ENCODE measurements at places on chromosomes 6 and 20. TPM values are rescaled to one million over a fixed set of nuclear protein-coding genes. Genes with fewer than 3 reads are reported as not detected.

ADGRF4 gene
- total RNA-seq: not detected

RSPO4 gene
- total RNA-seq: not detected

GRCh38 chr20:48942730-48943129, 21.2 kb downstream of the ARFGEF2 start:
- DNase-seq: no peak
- peaks cover 5% of the 10 kb centered on the region for H3K4me1 ChIP-seq

MLIP gene
- total RNA-seq: not detected

DNA sequence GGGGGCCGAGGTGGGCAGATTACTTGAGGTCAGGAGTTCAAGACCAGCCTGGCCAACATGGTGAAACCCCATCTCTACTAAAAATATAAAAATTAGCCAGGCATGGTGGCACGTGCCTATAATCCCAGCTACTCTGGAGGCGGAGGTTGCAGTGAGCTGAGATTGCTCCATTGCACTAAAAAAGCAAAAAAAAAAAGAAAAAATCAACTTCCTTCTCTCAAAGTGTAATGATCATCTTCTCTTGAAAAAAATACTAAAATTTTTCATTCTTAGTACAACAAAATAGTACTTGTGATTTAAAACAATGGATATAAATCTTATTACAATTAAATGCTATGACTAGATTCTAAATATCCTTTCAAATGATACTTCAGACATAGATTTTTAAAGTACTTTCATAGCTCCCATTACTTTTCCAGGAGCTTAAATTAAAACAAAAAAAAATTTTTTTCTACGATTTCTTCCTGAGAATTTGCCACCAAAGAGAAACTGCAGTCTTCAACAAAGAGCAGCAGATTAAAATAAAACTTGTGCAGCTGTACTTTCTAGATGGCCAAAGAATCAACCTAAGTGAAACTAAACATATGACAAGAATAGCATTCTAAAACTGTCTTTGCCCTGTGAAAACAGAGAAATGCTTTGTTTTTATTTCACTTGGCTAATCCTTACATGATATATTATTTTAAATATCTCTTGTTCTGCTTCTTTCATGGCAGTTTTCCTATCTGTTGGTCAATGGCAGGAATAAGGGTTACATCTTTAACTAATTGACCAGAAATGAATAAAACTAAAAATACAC, 75.2 kb downstream of the MAP3K5 start:
- H3K27ac ChIP-seq: no peak overlapping the region
- H3K36me3 ChIP-seq: peaks cover 36% of the 10 kb centered on the region
- no peak overlapping the region for H3K4me3 ChIP-seq
- no peak for DNase-seq
- H3K27me3 ChIP-seq: no peaks in the 10 kb centered on the region
- peaks cover 30% of the 10 kb centered on the region for H3K4me1 ChIP-seq

- no peak for DNase-seq
- H3K4me1 ChIP-seq: peaks cover 8% of the 10 kb centered on the region
- no peaks in the 10 kb centered on the region for H3K36me3 ChIP-seq
Measured at GRCh38 chr20:31859266-31859997, 10.9 kb downstream of the DUSP15 start.

TCP11 gene
- not detected for total RNA-seq

NKAIN4 gene
- not detected for total RNA-seq

ZKSCAN4 gene
- total RNA-seq: 4.6 TPM

DNA sequence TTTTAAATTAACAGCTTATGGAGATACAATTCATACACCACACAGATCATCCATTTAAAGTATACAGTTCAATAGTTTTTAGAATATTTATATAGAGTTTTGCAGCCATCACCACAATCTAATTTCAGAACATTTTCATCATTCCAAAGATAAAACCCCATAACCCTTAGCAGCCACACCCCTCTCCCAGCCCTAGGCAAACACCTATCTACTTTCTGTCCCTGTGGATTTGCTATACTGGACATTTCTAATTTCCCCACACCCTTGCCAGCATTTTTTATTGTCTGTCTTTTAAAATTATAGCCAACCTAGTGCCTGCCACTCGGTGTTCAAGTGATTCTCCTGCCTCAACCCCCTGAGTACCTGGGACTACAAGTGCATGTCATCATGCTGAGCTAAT, 23.0 kb upstream of the AKAP7 start:
- H3K27me3 ChIP-seq: peaks cover 11% of the 10 kb centered on the region
- peaks cover 1% of the 10 kb centered on the region for H3K4me1 ChIP-seq
- H3K27ac ChIP-seq: no peak overlapping the region

SPATS1 gene
- not detected for total RNA-seq

NCOA5 gene
- 27.5 TPM for total RNA-seq

- peak overlapping the region; percentile 93 for H3K4me3 ChIP-seq
- H3K27ac ChIP-seq: peak overlapping the region; percentile 85
- H3K36me3 ChIP-seq: peaks cover 53% of the 10 kb centered on the region
- DNase-seq: no peak
Measured at GRCh38 chr6:28922004-28922820, 1.6 kb downstream of the TRIM27 start.

DNA sequence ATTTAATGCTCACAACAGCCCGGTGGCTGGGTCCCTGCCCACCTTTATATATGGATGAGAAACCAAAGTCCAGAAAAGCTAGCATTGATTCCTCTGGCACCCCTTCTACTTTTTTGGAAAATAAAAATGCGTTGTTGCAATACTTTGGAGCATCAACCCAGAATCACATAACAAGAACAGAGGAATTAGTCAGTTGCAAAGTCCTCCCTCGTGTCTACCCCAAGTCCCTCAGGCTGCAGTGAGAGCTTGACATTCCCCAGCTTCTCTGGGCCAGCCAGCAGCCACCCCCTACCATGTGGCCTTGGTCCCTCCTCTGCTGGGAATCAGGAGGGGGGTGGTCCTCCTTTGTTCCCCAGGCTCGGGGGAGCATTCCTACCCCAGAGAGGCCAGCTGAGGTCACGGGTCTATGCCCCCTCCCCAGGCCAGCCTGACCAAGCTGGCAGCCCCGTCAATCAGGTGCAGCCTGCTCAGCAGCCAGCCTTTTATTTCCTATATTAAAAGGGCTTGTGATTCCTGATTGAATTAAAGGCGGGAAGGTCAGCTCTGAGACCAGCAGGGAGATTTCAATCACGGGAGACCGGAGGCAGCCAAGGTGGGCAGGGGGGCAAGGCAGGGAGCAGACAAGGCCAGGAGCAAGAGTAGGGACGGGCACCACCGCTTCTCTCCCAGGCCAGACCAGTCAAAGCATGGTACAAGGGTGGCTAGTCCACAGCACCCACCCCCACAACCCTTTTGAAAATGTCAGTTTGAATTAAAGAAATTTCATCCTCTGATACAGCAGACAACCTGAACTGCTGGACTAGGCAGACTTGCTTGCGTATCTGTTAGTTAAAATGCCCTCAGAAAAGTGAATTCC, 158.9 kb downstream of the MRPL14 start:
- no peak overlapping the region for H3K27ac ChIP-seq
- no peaks in the 10 kb centered on the region for H3K36me3 ChIP-seq
- peaks cover 7% of the 10 kb centered on the region for H3K27me3 ChIP-seq
- DNase-seq: no peak
- H3K4me3 ChIP-seq: no peak overlapping the region

SERINC1 gene
- total RNA-seq: 46.4 TPM

NT5E gene
- total RNA-seq: 15.4 TPM

PRDM1 gene
- 52.3 TPM for total RNA-seq

- no peak overlapping the region for H3K27ac ChIP-seq
- H3K4me1 ChIP-seq: peaks cover 24% of the 10 kb centered on the region
- no peak overlapping the region for H3K4me3 ChIP-seq
- DNase-seq: no peak
Measured at GRCh38 chr6:52310932-52311331, 26.4 kb upstream of the MCM3 start.

DNA sequence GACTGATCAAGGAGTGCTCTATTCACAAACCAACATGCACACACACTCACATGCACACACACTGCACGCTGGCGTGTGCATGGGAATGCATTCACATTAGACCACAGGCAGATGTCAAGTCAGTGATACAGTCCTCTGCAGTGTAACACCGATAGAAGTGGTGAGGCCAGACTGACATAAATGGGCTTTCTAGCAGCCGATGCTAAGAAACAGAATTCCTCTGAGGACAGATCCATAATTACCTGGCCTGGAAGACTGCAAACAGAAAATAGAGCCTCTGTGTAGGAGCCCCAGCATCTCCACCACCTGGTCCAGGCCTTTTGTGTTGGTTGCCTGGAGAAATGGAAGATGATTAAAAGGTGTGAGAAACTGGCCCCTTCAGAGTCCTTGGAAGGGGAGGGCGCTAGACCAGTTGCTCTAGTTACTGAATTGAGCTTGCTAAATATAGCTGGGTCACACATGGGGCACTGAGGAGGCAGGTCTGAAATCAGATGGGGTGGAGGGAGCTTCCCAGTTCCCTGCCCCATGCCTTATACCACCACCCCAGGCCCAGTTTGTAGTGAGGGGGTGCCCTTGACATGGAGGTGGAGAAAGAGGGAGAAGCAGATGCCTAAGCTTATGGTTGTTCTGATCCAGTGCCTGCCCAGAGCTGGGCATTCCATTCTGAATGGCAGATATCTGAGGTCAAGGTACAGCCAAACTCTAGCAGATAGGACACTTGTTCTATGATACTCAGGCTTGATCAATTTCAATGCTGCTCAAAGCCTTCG, 233.8 kb downstream of the LRFN2 start:
- no peak overlapping the region for H3K27ac ChIP-seq
- no peaks in the 10 kb centered on the region for H3K27me3 ChIP-seq
- no peaks in the 10 kb centered on the region for H3K36me3 ChIP-seq
- H3K4me1 ChIP-seq: peaks cover 3% of the 10 kb centered on the region
- no peak for DNase-seq
- no peak overlapping the region for H3K4me3 ChIP-seq

TGM2 gene
- not detected for total RNA-seq

TRIM15 gene
- 0.41 TPM for total RNA-seq

RHAG gene
- not detected for total RNA-seq

FNDC1 gene
- total RNA-seq: not detected

TBC1D32 gene
- 6.6 TPM for total RNA-seq

PSORS1C1 gene
- not detected for total RNA-seq

GRCh38 chr6:106490974-106491373, 130.5 kb downstream of the CRYBG1 start:
- H3K4me1 ChIP-seq: peaks cover 4% of the 10 kb centered on the region
- peaks cover 5% of the 10 kb centered on the region for H3K27me3 ChIP-seq
- DNase-seq: no peak
- H3K27ac ChIP-seq: no peak overlapping the region

DNA sequence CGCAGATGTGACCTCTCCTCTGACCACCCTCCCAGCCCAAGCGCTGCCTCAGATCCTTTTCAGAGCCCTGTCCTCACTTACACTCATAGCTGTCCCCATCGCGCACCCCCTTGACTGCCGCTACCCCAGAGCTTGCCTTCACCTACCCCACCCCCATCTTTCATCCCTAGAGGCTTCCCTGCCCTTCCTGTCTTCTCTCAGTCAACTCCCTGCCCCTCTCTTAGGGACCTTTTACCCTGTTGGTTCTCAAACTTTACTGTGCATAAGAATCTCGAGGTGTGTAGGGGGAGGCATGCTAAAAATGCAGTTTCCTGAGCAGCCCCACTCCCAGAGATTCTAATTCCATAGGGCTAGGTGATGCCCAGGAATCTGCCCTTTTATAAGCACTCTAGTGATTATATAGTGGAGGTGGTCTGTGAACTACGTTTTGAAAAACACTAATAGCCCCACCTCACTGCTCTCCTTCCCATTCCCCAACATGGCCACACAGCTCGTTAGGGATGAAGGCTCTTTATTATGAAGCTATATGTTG, 725 bp downstream of the TM9SF4 start:
- H3K27me3 ChIP-seq: peaks cover 3% of the 10 kb centered on the region
- peak overlapping the region; percentile 95 for H3K4me3 ChIP-seq
- peak overlapping the region; percentile 99 for H3K27ac ChIP-seq

GRCh38 chr6:11908436-11909105, 103.5 kb upstream of the HIVEP1 start:
- DNase-seq: no peak
- H3K27ac ChIP-seq: no peak overlapping the region
- H3K4me1 ChIP-seq: peaks cover 19% of the 10 kb centered on the region
- no peaks in the 10 kb centered on the region for H3K36me3 ChIP-seq

SLC22A2 gene
- not detected for total RNA-seq

- DNase-seq: peak; percentile 34
- peaks cover 1% of the 10 kb centered on the region for H3K4me1 ChIP-seq
- no peak overlapping the region for H3K27ac ChIP-seq
- H3K27me3 ChIP-seq: peaks cover 33% of the 10 kb centered on the region
- H3K4me3 ChIP-seq: no peak overlapping the region
Measured at GRCh38 chr20:63178889-63179686, 36.8 kb downstream of the YTHDF1 start.

GRCh38 chr20:38676576-38676975, 47.7 kb upstream of the SLC32A1 start:
- H3K36me3 ChIP-seq: no peaks in the 10 kb centered on the region
- peaks cover 32% of the 10 kb centered on the region for H3K27me3 ChIP-seq
- no peak overlapping the region for H3K4me3 ChIP-seq
- no peak overlapping the region for H3K27ac ChIP-seq

DNA sequence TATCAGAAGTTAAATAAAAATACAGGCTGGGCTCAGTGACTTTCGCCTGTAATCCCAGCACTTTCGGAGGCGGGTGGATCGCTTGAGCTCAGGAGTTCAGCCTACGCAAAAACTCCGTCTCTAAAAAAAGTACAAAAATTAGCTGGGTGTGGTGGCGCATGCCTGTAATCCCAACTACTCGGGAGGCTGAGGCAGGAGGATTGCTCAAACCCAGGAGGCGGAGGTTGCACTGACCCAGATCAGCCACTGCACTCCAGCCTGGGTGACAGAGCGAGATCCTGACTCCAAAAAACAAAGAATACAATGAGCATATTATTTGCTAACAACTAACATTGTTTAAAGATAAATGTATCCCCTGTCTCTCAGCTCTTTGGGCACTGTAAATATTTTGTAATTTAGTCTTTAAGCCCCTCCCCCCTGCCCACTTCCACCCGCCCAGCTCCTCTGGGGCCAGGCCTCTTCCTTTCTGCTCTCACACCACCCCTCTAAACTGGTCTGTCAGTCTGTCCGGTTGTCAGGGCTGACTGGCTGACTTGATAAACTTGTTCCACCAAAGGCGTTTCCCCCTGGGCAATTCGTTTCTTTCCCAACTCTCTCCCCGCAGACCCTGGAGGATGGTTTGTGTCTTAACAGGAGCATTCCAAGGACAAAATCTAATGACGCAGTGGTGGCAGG, 62.4 kb upstream of the QKI start:
- H3K4me1 ChIP-seq: no peaks in the 10 kb centered on the region
- no peak overlapping the region for H3K27ac ChIP-seq
- H3K4me3 ChIP-seq: no peak overlapping the region
- H3K27me3 ChIP-seq: no peaks in the 10 kb centered on the region
- DNase-seq: no peak

- H3K27ac ChIP-seq: peak overlapping the region; percentile 98
- H3K4me3 ChIP-seq: no peak overlapping the region
- H3K4me1 ChIP-seq: peaks cover 64% of the 10 kb centered on the region
- no peak for DNase-seq
- no peaks in the 10 kb centered on the region for H3K27me3 ChIP-seq
- peaks cover 79% of the 10 kb centered on the region for H3K36me3 ChIP-seq
Measured at GRCh38 chr20:50562262-50562701, 52.1 kb downstream of the PTPN1 start.

GRCh38 chr20:16595376-16595775, 22.1 kb upstream of the KIF16B start:
- peaks cover 15% of the 10 kb centered on the region for H3K27me3 ChIP-seq
- H3K4me3 ChIP-seq: no peak overlapping the region
- no peaks in the 10 kb centered on the region for H3K4me1 ChIP-seq
- H3K36me3 ChIP-seq: no peaks in the 10 kb centered on the region
- H3K27ac ChIP-seq: no peak overlapping the region
- no peak for DNase-seq

DSTN gene
- 64.3 TPM for total RNA-seq

OR2B6 gene
- not detected for total RNA-seq

TPD52L1 gene
- total RNA-seq: not detected

- peaks cover 15% of the 10 kb centered on the region for H3K4me1 ChIP-seq
- H3K4me3 ChIP-seq: no peak overlapping the region
- no peak overlapping the region for H3K27ac ChIP-seq
- DNase-seq: no peak
- no peaks in the 10 kb centered on the region for H3K27me3 ChIP-seq
Measured at GRCh38 chr6:128000363-128000762, 99.5 kb upstream of the THEMIS start.

Data from activated T-helper 2 cell treated with anti-CD3 and anti-CD28 coated beads, Interferon-gamma antibody, Interleukin-2, Interleukin-4, amounts not matched to agents 10 μg/mL and 5 μg/mL and 100 μg/mL, durations not matched to agents 14 hours and 24 hours and 36 hours (primary cell).